Stimulated activated CD8-positive, alpha-beta memory T cell treated with anti-CD3 and anti-CD28 coated beads, Interleukin-2, amount 100 ng/mL, for 1 hour (primary cell): ENCODE measurements at places on chromosomes 6 and 20.

- DNase-seq = no peak
Measured at GRCh38 chr6:131756039-131756438, 45.2 kb upstream of the CTAGE9 start.

- DNase-seq = no peak
Measured at GRCh38 chr6:155426408-155426945, 29.2 kb downstream of the NOX3 start.

DNA sequence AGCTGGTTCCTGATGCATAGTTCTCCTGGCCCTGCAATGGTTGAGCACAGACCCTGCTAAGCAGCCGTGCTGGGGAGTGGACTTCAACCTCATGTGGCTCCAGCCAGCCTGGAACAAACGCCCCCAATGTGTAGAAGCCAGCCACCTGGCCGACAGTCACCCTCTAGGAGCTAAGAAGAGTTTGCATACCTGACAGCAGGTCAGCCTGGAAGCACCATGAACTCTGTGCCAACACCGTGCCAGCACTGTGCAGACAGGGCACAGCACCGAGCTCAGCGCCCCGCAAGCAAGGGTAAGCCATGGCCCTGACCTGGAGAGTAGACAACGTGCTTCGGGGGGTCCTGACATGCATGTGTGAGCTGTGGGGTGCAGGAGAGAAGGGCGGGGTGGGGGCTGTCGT is 356.3 kb downstream of the ZFAND3 start:
- DNase-seq = no peak

- no peak for DNase-seq
Measured at GRCh38 chr20:64077094-64077493, 2.2 kb downstream of the RGS19 start.

GRCh38 chr6:2921520-2922115 is 18.5 kb upstream of the SERPINB9 start:
- no peak for DNase-seq

- no peak for DNase-seq
Measured at GRCh38 chr20:59932616-59933295, 681 bp downstream of the SYCP2 start.

GRCh38 chr6:7691021-7691420 is 34.9 kb upstream of the BMP6 start:
- no peak for DNase-seq

DNA sequence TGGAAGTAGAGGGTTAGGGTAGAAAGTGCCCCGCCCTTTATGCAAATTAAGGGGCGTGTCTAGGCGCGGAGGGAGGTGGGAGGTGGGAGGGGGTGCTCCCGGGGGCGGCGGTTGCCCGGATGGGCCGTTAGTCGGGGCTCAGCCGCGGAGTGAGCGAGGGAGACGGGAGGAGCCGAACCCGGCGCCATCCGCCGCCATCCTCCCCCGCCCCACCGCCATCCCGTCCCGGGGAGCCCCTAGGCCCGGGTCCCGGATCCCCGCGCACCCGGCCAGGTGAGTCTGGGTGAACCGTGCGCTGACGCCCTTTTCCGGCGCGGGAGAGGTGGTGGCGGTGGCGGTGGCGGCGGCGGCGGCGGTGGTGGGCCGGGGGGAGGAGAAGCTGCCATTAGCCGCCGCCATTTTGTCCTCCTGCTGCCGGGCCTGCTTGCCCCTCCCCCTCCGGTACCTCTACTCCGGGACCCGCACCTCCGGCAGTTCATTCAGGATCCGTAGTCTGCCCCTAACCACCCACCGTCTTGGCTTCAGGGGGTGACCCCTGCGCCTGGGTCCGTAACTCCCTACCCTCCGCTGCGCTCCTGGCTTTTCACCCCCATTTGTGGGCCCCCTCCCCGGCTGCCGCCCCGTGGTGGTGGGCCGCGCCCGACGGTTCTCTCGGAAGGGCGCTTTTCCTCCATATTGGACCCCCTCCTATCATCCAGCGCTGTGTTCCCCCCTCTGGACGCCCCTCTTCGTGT is at the start of gene PRRC2A:
Gene PRRC2A, plus strand, starts transcription at position 130 of the 734 bp plus-strand sequence. CDS start 2,075 bp downstream, outside the sequence.
- peak; percentile 89 for DNase-seq

DNA sequence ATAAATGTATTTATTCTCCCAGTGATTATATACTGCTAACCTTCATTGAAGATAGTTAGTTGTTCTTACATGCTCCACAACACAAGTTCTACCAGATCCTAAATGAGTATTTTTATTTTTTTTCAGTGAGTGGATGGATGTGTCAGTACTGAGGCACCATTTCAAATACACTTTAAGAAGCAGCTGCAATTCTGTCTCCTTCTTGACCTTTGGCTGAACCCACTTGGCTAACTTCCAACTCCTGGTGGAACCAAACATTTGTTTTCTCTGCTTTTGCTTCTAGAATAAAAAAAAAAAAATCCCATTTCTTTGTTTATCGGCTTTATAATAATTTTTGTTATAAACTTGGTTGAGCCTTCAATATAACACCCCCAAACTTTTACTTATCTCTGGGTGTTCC is 458.3 kb upstream of the MAP3K7 start:
- no peak for DNase-seq

DNA sequence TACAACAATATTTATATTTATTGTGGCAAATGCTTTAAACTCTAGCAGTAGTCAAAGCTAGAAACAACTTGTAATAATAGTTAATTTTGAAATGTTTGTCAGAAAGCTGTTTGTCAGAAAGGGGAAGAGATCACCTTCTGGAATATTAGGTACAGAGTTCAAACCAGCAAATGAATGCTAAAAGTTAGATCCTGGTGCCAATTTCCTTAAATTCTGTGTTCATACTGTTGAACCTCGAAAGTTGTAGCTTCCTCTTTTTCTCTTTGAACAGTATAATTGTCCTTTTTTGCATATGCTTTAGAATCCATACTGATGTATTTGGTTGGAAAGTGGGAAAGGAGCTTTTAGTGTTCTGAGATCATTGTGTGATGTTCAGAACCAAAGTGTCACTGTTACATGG is 22.4 kb downstream of the ITCH start:
- no peak for DNase-seq

DNA sequence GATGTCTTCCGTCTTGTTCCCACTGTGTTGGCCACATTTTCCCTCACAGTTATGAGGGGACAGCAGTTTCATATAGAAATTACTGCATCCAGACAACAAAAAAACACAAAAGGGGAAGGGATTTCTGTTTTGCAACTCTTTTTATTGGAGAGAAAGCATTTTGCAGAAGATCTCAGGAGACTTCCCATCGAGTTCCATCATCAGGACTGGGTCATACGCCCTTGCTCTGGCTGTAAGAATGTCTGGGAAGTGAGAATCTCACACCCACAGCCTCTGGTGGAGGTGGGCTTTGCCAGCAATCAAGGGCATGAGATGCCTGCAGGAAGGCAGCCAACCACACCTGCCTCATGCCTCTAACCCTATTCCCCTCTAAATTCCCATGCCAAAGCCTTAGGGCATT is 5.8 kb upstream of the IGF2R start:
- no peak for DNase-seq
